Activated CD4-positive, alpha-beta T cell treated with anti-CD3 and anti-CD28 coated beads, Interleukin-10, Interleukin-2, amounts not matched to agents 100 ng/mL and 50 ng/mL, durations not matched to agents 16 hours and 8 hours (primary cell): ENCODE measurements at places on chromosomes 4 and X.

- no peak for DNase-seq
Measured at GRCh38 chrX:67727576-67727975, 183.8 kb downstream of the AR start.

- DNase-seq = peak; percentile 4
Measured at GRCh38 chrX:12790885-12791256, 341 bp upstream of the PRPS2 start.

DNA sequence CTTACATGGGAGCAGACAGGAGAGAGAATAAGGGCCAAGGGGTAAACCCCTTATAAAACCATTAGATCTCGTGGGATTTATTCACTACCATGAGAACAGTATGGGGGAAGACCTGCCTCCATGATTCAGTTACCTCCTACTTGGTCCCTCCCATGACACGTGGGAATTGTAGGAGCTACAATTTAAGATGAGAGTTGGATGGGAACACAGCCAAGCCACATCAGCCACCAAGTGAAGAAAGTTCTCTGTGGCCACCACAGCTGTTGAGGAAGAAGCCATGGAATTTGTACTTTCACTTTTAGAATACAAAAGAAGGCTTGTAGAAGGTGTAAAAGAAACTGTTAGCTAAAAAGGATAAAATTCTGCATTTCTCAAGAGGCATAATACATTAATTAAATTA is 67.0 kb upstream of the CXorf51A start:
- no peak for DNase-seq

GRCh38 chr4:121952290-121952689 is 430 bp upstream of the TRPC3 start:
- no peak for DNase-seq

- DNase-seq = no peak
Measured at GRCh38 chr4:47526281-47526680, 41.2 kb downstream of the ATP10D start.

DNA sequence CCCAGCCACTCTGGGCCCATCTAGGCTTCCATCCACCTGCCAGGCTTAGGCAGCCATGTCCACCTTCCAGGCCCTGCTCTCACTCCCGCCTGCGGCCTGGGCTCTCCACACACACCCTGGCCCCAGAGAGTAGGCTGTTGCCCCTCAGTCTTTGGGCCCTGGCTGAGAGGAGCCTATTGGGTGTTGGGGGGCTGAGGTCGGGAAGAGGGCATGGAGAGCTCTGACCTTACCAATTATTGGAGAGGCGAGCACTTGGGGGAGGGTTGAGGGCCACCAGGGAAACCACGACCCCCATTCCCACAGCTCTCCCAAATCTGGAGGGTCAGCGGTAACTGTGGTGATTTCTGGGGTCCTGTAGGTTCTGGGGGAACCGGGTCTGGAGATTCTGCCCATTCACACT is 38.2 kb downstream of the HTRA3 start:
- DNase-seq = no peak

DNA sequence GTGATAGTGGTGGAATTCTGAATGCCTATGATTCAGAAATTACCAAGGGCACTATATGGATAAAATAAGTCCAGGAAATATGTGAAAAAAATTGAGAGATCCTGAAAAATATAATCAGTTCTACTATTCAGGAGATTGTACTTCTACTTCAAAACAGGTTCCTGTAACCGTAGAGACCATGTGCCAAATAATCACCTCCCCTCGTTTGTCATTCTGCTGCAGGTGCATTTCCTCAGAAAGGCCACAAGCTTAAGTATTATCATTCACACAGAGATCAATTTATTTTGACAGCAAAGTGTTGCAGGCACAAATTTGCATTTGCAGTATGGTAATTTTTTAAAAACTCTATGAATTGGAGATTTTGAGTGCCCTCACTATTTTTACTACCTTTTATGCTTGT is 1000.0 kb downstream of the CCSER1 start:
- DNase-seq = no peak

- no peak for DNase-seq
Measured at GRCh38 chr4:41178372-41179370, 35.7 kb downstream of the APBB2 start.

DNA sequence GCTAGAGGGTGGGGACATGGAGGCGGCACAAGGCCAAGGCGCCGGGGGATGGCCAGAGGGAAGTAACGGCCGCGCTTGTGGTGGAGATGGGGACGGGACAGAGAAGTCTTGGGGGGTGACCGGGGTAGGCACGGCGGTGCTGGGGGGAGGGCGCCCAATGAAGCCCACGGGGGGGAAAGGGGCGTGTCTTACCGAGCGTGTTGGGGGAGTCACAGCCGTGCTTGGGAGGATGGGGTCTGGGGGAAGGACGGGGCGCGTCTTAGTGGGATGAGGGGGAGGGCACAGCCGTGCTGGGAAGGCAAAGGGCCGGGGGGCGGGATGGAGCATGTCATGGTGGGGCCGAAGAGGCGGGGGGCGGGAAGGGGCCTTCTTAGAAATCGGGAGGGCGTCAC is 952 bp downstream of the ARSD start:
- DNase-seq = no peak

DNA sequence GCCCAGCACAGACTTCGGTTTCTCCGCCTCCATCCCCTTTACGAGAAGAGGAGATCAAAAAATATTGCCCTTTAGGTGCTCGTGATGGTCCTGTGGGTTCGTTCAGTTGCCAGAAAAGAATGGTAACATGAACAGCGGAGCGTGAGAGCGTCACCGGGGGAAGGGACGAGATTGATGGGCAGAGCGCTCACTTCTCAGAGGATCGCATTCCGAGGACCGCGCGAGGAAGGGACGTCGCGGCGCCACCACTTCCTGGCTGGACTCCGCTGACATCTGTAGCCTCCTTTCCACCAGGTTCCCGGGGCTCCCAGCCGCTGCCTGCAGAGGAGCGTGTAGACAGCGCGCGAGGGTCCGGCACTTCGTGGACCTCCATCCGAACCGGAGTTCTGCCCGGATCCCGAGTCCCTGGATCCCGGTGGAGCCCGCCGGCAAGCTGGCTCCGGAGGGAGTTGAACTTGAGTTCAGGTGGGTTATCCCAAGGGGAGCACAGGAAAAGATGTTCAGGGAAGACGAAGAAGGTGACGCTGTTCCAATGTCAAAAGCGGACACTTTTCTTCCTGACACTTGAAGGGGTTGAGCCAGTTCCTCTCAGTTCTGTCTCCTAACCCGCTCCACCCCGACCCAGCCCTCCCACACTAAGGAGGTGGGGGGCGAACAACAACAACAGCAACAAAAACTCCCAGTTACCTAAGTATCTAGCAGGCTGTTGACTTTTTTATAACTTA is 484 bp downstream of the GALNTL6 start:
- DNase-seq = no peak

DNA sequence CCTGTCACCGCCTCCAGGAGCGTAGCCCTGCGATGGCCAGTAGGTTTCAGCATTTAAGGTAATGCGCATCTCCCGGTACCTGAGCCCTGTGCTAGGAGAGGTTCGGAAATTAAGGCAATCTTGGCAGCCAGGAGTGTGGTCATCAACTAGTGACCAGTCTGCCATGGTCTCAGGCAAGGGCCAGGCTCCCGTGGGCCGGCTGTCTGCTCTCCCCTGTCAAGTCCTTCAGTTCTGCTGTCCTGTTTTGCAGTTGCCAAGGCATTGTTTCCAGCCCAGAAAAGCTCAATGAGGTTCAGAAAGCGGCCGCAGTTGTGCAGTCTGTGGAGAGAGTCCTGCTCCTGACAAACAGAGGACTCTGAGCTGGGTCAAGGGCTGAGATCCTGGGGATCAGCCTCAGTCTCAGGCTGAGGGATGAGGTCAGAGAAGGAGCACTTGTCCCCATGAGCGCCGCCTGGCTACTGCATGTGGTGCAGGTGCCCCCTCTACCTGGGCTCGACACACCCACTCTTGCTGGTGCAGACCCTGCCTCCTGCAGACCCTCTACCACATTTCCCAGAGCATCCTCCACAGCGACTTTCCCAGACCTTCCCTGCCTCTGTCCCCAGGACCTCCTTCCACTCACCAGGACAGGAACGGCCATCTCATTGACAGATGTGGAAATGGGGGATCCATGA is 53.4 kb upstream of the PSAPL1 start:
- no peak for DNase-seq

DNA sequence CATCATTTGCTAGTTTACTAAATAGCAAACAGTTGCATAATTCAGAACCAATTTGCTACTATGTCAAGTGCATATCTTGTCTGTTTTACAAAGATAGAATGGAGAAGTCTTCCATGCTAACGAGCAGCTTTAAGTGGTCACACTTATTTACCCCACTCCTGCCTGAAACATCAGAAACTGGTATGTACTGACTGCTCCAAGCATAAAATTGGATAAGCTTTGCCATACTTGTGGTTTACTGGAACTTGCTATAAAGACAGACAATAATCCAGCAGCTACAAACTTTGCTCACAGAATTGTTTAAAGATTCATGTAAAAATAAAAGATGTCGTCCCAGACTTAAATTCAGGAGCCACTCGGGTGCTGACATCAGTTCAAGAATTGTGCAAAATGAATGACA is 13.3 kb upstream of the CDKL2 start:
- DNase-seq = no peak

- no peak for DNase-seq
Measured at GRCh38 chrX:74231625-74232024, 72.4 kb upstream of the ZCCHC13 start.

DNA sequence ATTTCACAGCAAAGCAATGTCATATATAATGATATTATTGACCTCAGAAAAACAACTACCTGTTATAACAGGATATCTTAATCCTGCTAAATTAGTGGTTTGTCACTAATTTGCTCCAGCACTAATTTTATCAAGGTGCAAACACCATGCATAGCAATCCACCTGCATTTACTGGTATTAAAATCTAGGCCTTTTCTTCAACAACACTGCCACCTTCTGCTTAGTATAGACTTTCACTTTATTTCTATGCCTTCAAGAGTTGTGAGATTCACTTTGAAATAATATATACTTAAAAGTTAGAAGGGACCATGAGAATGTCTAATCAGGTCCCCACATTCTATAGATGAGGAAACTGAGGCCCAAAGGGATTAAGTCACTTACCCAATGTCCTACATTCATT is 82.1 kb upstream of the IQCM start:
- peak; percentile 4 for DNase-seq

DNA sequence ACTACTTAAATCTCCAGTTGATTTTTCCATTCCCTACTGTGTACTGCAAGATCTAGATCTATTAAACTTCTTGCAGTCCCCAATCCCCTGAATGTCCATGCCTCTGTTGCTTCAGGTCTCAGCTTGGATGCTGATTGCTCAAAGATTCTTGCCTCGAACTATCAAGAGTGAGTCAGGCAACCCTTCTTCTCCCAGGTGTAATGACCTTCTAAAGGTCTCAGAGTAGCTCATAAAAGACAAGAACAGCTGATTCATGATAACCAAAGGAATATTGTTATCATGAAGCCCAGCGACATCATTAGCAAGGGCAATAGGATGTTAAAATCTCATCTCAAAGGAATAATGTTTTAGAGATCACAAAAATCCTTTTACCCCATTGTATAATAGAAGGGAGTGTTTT is 6.8 kb upstream of the FABP2 start:
- no peak for DNase-seq

GRCh38 chrX:115060013-115060412 is 42.6 kb upstream of the IL13RA2 start:
- no peak for DNase-seq

DNA sequence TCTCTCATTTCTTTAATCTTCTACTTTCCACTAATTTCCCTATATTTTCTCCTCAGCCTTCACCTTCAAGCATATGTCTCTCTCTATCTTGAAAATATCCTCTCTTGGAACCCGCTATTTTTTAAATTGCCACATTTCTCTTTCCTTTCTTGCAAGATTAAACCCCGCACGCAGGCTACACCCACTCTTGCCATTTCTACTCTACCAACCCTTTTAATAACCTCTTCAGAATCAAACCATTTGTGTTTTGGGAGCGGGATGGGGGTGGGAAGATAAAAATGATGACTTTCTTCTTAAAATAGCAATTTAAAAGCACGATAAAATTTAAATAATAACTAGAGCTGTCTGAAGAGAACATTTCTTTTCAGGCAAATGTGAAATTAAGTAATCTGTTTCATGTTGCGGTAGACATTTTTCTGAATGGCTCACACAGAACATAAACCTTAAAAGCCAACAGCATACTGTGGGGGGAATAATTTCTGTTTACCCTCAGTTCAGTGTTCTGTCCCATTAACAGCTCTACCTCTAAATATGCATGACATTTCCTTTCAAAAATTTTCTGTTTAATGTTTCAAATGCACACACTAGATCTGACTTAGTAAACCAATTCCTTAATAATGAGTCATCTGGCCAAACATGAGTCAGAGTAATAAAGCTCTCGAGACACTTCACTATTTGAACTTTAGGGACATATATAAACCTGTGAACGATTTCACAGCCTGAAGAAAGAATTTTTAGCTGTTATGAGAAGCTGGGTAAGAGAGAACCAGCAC is 20.5 kb downstream of the ARSJ start:
- DNase-seq = peak; percentile 23

DNA sequence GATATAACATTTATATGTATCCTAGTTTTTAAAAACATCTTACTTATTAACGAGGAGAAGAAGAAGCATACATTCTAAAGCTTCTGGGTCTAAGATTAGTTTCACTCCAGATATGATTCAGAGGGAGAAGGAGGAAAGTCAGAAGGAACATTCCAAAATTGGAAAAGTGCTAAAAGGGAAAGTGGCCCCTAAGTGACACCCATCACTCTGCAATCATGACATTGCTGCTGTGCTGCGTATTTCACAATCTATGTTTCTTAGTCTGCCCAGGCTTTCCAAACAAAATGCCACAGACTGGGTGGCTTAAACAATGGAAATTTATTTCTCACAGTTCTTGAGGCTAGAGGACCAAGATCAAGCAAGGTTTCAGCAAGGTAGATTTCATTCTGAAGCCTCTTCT is 72.5 kb upstream of the ATOH1 start:
- no peak for DNase-seq

- DNase-seq = no peak
Measured at GRCh38 chr4:148116264-148116663, 325.9 kb downstream of the NR3C2 start.

- no peak for DNase-seq
Measured at GRCh38 chr4:98509721-98510120, 148.7 kb downstream of the TSPAN5 start.

DNA sequence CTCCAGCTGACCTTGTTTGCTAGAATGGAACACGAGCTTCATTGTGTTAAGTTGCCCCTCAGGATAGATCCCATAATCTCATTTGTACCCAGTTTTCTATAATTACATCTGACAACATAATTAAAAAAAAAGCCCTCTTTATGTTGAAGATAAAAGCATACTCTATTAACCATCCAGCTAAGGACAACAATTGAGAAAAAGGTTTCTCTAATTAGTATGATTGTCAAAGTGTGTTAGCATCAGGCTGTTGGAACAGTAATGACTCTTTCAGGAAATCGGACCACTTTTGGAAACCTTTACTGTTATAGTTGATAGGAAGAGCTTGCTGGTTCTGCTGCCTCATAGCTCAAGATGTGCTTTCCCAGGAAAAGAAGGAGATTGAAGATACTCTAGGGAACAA is 172.6 kb downstream of the FHIP1A start:
- no peak for DNase-seq

GRCh38 chr4:95092766-95093165 is 335.0 kb downstream of the BMPR1B start:
- DNase-seq = no peak

- DNase-seq = no peak
Measured at GRCh38 chr4:133565379-133565778, 416.3 kb downstream of the PCDH10 start.
